ENCODE measurements at places on chromosomes 7 and 10.

GRCh38 chr10:18501198-18501597 is 150.2 kb downstream of the NSUN6 start:
- DNase-seq = no peak

DNA sequence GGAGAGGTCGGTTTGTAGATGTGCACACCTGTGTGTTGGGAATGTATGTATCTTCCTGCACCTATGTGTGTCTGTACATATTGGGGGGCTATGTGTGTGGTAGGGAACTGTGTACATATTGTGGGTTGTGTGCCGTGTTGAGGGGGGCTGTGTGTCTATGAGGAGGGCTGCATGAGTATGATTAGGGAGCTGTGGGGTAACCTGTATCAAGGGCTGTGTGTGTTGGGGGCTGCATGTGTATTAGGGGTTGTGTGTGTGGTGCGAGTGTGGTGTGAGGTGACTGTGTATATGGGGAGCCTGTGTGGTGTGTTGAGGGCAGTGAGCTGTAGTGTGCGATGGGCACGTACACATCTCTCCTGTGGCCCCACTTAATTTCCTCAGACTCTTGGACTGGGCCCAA is 22.2 kb upstream of the PAX2 start:
- no peak for DNase-seq

GRCh38 chr7:108488768-108489538 is 32.7 kb upstream of the NRCAM start:
- DNase-seq = no peak

GRCh38 chr7:128862571-128863432 is at the start of gene ATP6V1F:
TSS of gene ATP6V1F (plus strand) at chr7:128862856. CDS start at chr7:128862905, 49 bp downstream.
- peak; percentile 90 for DNase-seq

DNA sequence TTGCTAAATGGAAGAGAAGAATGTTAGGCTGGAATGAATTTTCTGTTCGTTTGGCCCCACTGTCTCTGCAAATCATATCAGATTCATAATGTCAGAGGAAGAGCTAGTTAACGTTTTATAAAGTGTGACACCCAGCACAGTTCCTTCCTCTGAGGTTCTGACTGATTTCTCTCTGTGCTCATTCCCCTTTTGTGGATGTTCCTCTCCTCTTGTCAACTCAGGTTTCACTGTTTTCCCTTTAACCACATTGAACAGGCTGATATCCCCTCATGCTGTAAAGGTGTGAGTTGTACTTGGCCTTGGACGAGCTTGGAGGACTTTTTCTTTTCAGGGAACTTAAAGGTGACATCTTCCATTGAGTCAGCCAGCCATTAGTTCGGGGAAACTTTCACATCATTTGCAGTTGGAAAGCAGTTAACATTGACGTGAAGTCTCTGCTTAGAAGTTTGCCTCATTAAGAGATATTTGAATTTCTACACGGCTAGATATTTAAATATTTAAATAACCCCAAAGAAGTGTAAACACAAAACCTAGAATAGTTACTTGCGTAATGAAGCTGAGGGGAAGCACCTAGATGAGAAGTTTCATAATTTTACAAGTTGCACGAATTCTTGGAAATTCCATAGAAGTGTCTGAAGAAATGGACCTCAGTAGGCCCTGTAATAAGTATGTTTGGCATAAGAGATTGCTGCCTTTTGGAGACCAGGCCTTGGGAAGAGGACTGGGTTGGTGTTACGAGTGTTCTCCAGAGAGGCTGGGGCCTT is 101.5 kb upstream of the EGR2 start:
- DNase-seq = no peak

GRCh38 chr7:2444476-2444875 is 31.7 kb downstream of the GRIFIN start:
- peak; percentile 47 for DNase-seq

- peak; percentile 60 for DNase-seq
Observed at GRCh38 chr10:13634207-13634606, 47.4 kb downstream of the PRPF18 start.
